SK-MEL-5 (cell line): ENCODE measurements at places on chromosomes 5 and 9. TPM values are rescaled to one million over a fixed set of nuclear protein-coding genes. Genes with fewer than 3 reads are reported as not detected.

DNA sequence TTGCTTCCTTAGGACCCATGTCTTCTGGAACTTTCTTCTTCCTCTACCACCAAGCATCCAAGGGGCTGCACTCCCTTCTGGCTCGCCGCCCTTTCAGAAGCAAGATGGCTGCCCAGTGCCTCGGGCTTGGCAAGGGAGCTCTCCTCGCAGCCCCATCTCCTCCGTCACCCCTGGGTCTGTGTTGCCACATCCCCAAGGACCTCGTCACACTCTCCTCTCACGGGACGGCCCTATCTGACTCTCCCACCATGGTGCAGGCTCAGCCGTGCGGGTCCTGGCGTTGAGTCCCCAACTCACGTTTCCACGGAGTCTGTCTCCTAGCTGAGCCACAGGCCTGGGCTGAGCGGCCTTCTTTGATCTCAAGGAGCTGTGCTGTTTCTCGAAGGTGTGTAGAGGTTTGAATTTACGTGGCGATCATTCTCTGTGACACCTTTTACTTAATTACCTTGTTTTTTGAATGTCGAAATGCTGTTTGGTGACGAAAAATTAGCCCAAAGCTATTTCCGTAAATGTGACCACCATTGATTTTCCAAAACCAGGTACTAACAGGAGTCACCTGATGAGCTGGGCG, 15.0 kb upstream of the SCGB3A1 start:
- DNase-seq = no peak

- no peak for DNase-seq
Observed at GRCh38 chr9:89563571-89564345, 41.1 kb upstream of the GADD45G start.

DNA sequence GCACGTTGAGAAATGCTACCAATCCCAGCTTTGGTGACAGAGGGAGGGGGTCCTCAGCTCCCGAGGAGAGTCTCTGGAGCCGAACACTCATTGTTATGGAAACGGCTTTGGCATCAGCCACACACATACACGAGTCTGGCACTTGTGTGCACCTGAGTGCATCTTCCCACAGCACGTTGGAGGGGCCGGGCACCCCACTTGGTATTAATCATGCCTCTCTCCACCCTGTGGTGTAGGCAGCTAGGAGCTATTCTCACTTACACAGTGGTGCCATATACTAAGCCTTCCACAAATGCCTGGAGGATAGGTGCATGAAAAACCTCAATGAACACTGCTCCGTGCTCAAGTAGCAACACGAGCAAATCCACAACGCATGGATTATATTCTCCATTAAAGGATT, 133.9 kb upstream of the PANK3 start:
- no peak for DNase-seq

DNA sequence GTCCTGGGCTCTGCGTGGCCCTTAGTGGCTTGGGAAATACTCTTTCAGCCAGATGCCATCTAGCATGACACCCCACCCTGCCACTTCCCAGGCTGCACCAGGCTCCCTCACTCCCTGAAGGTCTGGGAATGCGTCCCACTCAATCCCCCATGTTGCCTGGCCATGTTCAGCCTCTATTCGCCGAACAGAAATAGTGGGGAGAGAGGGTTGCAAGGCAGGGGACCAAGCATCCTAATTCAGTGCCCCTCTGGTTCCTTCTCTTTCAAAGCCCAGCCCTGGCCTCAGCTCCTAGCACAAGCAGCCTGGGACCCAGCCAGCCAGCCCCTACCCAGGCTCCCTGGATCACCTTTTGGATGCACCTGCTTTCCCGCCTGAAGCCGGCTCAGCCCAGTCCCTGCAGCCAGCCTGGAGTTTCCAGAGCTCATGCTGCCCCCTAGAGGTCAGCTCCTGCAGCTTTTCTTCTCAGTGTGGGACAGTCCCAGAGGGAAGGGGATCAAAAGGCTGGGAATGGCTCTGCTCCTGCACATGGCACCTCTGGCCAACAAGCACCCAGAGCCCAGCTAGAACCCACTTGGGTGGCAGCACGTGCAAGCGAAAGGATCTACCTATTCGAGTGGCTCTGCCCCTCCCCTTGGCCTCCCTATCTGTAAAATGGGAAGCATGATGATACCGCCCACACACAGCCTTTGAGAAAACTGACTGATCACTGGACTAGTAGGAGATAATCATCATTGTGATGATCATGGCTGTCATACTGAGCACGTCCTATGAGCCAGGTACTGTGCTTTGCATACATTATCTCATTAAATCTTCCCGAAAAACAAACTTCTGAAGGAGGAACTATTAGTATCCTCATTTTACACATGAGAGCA, 48.7 kb upstream of the C5orf58 start:
- DNase-seq = peak; percentile 75

- peak; percentile 37 for DNase-seq
Observed at GRCh38 chr5:80884929-80885328, 75.2 kb upstream of the RASGRF2 start.

GRCh38 chr5:69281114-69281513, 46.4 kb downstream of the CDK7 start:
- no peak for DNase-seq

DNA sequence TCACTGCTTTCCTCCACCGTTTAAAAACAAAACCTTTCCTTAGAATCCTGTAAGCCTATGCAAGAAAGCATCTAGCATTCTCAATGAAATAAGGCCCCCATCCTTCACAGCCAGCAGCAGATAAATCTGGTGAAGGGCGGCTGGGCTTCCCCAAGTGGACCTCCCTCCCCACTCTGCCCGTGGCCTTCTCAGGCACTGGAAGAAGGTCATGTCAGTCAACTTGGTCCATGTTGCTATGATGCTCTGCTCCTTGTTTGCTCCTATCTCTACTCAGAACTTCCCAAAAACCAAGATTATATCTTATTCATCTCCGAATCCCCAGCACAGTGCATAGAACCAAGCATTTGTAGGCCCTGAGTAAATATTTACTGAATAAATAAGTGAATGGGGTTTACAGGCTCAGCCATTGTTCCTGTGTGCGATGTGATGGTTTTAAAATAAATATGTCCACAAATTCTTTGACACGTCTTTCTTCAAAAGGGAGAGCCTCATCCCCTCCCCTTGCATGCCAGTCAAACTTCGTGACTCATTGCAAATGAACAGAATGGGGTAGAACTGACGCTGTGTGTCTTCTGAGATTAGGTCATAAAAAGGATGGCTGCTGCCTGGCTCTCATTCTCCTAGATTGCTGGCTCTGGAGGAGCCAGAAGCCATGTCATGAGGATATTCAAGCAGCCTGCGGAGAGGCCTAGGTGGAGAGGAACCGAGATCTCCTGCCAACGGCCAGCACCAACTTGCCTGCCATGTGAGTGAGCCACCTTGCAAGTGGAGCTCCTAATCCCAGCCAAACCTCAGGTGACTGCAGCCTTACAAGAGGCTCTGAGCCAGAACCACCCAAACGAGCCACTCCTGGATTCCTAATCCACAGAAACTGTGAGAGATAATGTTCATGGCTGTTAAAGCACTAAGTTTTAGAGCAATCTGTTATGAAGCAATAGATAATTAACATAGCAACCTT, 70.5 kb downstream of the MED27 start:
- DNase-seq = no peak

DNA sequence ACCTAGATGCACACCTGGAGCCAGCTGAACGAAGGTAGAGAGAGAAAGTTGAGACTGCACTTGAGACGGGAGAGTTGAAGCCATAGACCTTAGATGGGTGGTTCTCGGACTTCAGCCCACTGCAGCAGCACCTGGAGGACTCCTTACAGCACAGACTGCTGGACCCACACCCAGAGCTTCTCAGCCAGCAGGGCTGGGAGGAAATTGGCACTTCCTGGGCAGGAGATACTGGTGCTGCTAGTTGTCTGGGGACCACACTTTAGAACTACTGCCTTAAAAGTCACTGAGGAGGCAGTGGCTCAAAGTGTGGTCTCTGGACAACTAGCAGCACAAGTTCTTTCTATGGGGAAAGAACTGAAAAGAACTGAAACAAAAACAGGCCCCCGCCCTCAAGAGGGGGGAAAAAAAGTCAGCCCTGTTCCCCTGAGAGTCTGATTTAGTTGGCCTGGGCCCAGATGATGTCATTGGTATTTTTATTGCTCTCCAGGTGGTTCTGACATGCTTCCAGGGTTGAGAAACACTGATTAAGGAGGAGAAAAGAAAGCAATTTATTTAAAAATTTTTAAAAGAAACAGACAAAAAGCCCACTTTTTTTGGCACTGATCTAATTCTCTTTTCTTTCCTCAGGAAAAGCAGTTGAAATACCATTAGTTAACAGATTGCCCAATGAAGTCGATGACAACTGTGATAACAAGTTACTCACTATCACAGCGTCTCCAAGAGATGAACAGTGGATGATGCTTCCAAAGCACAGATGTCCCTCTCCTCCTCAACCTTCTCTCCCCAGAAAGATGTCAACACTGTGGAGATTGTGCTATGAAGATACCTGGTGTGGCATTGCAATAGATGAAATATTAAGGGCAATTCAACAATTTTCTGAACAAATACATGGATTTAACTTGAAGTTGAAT, 73.6 kb upstream of the ADAMTS16 start:
- no peak for DNase-seq

- DNase-seq = no peak
Observed at GRCh38 chr9:69945671-69946141, 97.9 kb upstream of the MAMDC2 start.

- no peak for DNase-seq
Observed at GRCh38 chr5:98556712-98557111, 216.8 kb upstream of the RGMB start.

Gene ANKRD34B
- total RNA-seq = 0.18 and 0.53 TPM in 2 replicates

Gene DAB2
- total RNA-seq = 221 and 253 TPM in 2 replicates

Gene ALDOB
- not detected in 2 replicates for total RNA-seq
